ENCODE measurements at places on chromosomes 12 and 14.

DNA sequence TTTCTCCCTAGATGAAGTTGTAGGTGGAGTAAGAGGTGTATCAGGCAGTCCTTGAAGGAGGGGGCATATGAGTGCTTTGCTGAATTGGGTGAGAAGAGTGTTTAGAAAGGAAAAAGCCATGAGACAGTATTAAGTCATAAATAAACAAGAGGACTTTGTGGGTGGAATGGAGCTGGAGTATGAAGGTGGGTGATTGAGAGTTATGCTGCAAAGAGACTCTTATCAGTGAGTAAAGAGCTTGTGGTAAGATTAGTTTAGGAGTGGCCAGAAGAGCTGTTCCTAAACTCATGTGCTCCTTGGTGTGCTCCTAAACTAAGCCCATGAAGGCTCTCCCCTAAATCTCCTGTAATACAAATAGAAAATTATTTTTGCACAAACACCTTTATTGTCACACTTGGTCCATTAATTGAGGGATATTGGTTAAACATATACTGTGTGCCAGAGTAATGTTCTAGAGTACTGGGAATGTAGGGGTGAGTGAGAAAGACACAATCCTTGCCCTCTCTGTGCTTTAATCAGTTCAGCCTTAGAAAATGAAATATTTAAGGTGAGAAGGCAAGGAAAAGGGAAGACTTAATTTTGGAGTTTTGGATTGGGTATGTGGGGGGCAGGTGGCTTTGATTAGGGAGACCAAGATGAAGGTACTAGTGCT lies 9.8 kb downstream of the CHPT1 start:
- DNase-seq, result no peak

DNA sequence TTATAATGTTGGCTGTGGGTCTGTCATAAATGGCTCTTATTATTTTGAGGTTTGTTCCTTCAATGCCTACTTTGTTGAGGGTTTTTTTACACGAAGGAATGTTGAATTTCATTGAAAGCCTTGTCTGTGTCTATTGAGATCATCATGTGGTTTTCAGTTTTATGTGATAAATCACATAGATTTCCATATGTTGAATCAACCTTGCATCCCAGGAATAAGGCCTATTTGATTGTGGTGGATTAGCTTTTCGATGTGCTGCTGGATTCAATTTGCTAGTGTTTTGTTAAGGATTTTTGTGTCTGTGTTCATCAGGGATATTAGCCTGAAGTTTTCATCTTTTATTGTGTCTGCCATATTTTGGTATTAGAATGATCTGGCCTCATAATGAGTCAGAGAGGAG lies 27.6 kb downstream of the SLC2A13 start:
- DNase-seq, result no peak

GRCh38 chr12:121472150-121472905 lies 72.4 kb downstream of the RNF34 start:
- no peak for DNase-seq

GRCh38 chr12:11633968-11634367 lies 15.5 kb upstream of the ETV6 start:
- no peak for DNase-seq

DNA sequence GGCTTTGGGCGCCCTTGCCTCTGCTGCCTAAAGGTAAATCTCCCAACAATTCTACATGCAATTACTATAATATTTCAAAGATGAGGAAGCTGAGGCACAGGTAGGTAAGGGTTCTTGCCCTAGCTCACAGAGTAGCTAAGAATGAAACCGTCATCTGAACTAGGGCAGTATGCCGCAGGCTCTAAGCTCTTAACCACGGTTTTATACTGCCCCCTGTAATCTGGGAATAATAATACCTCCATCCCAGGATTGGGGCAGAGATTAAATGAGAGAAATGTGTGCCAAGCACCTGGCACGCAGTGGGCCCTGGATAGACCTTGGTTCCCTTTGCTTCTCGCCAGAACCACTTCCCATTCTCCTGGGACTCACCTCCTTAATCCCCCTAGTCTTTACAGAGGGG lies 1.5 kb upstream of the HRK start:
- DNase-seq, result no peak

GRCh38 chr14:72515779-72516770 lies 377.8 kb downstream of the DPF3 start:
- DNase-seq, result peak; percentile 77

DNA sequence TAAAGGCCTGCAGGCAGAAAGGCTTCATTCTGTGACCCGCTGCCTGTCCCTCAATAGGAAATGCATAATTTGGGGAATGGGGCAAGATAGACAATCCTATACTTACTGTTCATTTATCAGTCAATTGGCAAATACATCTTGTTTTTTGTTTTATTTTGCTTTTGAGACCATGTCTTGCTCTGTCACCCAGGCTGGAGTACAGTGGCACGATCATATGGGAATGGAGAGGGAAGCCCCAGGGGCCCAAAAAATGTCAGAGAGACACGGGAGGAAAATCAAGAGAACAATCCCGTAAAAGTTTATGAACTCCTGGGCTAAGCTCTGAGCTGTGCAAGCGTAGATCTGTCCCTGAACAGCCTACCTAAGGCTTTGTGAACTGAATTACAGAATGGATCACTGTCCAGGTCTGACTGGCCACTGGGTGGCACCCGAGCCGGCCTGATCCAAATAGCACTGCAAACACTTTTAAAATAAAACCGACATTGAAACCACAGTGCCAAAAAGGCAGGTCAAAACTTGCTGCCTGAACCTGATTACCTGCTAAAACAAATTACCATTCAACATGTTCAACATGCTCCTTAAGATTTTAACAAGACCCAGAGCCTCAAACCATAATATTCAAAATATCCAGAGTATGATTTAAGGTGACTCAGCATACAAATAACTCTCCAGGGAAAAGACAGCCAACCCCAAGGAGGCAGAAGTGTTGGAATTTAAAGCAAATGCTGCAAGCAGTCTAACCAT lies 11.8 kb downstream of the COPS7A start:
- peak; percentile 48 for DNase-seq

- DNase-seq, result no peak
Observed at GRCh38 chr14:99420711-99421110, 59.9 kb downstream of the SETD3 start.

GRCh38 chr12:83065562-83065961 lies 378.9 kb downstream of the TMTC2 start:
- DNase-seq, result no peak

DNA sequence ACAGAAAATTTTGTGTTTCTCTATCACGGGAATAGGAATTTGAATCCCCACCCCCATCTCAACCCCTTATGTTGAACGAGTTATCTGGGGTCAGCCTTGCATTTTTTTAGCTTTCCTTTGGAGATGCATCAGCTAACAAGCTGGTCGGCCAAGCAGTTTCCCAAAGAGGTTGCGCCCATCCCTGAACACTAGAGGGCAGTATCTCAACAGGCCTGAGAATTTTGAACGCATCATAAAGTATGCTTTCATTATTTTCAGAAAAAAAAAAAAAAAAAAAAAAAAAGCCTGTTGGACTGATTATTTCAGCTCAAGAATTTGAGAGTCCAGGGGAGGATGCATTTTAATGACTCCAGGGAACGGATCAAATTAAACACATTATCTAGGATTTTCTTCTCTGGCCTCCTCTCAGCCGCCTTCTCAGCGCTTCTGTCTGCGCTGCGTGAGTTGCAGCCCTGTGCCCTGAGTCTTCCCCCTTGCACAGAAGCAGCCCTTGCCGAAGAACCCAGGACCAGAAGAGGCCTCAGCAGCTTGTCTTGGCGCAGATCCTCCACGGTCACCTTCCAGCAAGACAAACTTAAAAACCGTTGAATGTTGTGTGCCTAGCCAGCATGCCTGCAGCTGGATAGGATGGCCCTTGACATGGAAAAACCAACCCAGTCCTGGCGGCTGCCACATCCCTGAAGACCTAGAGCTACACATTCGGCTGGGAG lies 76.6 kb upstream of the GZMB start:
- no peak for DNase-seq

- no peak for DNase-seq
Observed at GRCh38 chr12:121330692-121331091, 21.5 kb downstream of the ANAPC5 start.

- DNase-seq, result no peak
Observed at GRCh38 chr12:54509617-54510016, 12.1 kb downstream of the NCKAP1L start.

GRCh38 chr12:13228579-13228978 lies 32.1 kb downstream of the EMP1 start:
- DNase-seq, result no peak

DNA sequence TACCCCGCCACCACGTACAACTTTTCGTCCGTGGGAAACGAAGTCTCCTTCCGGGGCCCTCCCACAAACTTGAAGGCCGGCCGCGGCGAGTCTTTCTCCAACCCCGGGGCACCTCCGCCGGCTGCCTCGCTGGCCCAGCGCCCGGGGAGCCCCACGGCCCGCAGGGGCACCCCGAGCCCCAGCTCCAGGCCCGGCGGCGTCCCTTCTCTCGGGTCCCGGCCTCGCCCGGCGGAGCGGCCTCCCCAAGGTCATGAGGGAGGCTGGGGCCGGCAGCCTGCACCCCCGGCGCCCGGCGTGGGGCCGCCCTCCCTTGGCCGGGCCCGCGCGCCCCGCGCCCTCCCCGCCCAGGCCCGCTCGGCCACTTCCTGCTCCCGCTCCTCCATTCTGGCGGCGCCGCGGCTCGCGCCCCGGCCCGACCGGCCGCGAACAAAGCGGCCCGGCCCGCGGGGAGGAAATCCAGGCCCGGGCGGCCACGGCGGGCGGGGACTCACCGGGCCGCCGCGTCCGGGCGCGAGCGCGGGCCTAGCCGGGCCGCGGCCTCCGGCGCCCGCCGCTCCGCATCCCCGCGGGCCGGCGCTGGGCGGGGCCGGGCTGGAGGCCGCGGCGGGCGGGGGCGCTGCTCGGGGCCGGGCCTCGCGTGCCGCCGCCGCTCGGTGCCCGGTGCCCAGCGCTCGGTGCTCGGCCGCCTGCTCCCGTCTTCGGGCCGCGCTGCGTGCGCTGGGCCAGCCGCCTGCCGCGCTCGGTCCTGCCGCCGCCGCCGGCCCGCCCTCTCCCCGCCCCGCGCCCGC lies at the start of gene AKT1:
TSS of gene AKT1 (minus strand) at position 756 of the 788 bp plus-strand sequence. CDS start 3,105 bp downstream, outside the sequence.
- no peak for DNase-seq

GRCh38 chr12:116466536-116466935 lies 92.6 kb upstream of the MAP1LC3B2 start:
- no peak for DNase-seq

GRCh38 chr14:50607181-50607580 lies 47.2 kb downstream of the ATL1 start:
- DNase-seq, result no peak

- DNase-seq, result no peak
Observed at GRCh38 chr12:93533310-93533709, 39.2 kb upstream of the SOCS2 start.

GRCh38 chr12:58640314-58640713 lies 280.0 kb downstream of the LRIG3 start:
- no peak for DNase-seq

DNA sequence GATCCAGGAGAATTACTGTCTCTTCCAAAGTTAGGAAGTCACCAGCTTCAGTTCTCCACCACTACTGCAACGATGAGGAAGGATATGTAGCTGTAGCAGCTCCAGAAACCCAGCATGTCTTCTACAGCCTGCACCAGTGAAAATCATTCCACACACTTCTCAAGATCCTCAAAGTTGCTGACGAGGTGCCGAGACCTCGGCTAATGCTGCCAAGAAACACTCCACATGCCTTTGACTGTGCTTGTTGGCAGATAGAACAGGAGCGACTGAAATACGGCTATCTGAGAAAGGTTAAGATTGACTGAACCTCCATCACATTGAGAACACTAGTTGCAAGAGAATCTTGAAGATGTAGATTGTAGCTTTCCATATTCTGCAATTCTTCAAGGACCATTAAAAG lies 241.9 kb downstream of the PPFIA2 start:
- no peak for DNase-seq

- DNase-seq, result no peak
Observed at GRCh38 chr12:120343039-120343537, 15.5 kb upstream of the PLA2G1B start.

DNA sequence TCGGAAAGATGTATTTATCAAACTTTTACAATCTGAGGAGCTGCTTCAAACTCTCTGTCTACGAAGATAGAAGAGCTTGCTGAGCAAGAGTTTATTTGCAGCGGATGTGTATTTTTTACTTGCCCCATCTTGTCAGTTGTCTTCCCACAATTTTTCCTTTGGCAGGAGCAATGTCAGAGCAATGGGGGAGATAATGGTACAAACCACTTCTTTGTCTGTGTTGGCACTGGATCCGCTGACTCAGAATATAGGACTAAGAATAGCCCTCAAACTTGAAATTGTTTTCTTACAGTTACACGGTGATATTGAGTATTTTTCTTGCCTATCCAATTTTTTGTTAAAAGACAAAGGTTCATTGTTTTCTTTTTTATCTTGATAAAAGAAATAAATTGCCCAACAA lies 27.6 kb downstream of the HELB start:
- DNase-seq, result no peak

DNA sequence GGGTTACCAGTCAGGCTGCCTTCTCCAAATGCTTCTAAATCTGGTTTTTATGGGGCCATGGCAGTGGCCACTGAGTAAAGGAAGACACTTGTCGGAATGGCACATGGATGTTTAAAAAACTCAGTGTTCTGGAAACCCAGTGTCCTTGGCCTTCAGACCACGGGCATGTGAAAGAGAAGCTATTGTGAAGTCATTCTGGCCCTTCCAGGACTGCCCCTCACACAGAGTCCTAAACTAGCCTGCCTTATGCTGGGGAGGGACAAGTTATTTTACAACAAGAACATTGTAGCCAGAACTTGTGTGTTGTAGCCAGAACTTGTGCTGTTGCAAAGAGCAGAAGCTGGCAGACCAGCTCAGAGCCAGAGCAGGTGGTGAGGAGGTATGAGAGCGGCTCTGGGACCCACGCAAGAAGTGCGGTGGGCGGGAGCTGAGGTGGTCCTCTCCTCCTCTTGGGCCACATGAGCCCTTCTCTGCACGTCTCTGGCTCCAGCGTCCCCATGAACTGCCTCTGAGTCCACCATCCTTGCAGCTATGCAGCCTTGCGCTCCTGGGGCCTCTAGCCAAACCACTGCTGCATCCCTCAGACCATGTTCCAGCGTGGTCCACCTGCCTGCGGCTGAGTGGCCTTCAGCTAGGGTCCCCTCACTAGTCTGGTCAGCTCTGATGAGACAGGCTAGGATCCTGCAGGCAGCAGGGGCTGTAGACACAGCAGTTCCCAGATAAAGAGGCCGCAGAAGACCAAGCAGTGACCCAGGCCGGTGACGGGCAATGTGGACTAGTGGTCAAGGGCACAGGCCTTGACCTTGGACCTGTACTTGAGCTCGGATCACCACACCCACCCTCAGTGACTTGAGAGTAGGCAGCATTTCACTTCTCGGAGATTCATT lies 32.5 kb downstream of the MMAB start:
- DNase-seq, result no peak

- DNase-seq, result no peak
Observed at GRCh38 chr14:61621444-61621843, 73.9 kb upstream of the HIF1A start.

All from cerebellar nuclear complex (tissue), 1 donor.